ENCODE measurements at places on chromosomes 6 and 20.

DNA sequence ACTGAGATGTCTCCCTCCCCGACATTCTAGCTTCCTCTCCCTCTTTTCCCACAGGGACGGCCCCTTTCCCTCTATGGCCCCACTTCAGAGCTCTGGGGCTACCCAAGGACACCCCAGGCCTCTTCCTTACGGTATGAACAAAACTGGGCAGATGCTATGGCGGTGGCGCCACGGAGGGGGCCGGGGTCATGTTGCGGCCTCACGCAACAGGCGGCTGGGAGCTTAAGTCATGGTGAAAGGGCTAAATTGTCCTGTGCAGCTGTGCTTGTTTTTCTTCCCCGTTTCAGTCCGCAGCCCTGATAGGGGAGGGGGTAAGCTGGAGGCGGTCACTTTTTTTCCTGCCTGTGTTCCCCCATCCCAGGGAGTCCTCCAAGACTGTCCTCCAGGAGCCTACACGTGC lies 17.6 kb upstream of the KIAA1755 start:
- peak; percentile 90 for DNase-seq

GRCh38 chr6:128161263-128161662 lies 260.4 kb upstream of the THEMIS start:
- no peak for DNase-seq

DNA sequence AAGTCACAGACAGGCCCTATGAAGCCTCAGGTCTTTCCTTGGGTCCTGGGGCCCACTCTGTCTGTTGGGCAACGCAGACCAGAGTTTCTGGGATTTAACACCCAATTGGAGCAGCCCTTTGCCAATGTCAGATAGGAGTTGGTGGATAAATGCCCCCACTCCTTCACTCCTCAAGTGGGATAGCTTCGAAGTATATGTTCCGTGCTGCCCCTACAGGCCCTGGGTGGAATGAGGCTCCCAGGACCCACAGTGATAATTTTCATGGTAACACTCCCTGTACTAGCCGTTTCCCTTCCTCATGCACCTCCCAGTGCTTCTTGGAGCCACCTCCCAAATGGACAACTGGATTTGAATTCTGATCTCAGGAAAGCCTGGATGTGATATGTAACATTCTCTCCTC lies 145.4 kb downstream of the FOXA2 start:
- DNase-seq: no peak

- DNase-seq: no peak
Measured at GRCh38 chr20:34016736-34017135, 23.0 kb downstream of the RALY start.

DNA sequence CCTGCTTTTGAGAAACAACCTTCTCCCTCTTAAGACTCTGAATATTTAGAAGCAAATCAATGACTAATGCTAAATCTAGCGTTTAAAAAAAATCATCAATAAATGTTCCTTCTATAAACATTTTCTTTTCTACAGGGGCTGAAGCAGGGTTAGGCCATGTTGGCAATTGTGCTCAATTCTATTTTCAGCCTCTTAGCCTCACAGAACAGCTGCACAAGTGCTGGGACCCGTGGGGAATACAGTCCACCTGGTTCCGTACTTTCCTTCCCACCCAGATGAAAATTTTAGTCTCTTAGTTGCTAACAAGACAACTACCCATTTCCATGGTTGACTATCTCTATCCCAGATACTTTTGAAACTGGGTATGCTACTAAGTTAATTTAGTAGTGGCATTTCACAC lies 138.6 kb downstream of the RPS12 start:
- peak; percentile 95 for DNase-seq

DNA sequence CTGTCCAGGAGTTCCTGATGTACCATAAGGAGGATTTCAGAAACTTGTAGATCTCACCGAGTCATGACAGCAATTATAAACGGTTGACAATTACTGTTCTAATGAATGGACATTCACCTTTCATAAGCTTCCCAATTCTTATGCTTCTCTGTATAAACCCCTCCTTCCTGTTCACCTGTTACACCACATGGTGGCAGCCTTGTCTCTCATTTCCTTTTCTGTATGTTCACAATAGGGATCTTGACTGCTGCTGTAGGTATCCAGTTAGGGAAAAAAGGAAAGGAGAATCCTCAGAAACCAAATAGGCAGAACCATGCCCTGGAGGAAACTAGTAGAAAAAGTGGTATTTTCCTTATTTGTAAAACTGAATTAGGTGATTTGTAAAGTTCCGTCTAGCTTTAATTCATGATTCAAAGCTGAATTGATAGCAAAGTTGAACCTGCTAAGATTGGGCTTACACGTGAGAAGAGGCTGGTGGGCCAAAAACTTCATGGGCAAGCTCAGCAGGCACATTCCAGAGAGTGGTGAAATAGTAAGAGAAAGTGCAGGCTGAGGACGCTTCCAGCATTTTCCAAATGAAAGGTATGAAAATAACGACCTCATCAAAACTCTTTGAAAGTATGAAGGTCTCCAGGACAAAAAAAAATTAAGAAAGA lies 29.0 kb upstream of the TBPL1 start:
- DNase-seq: peak; percentile 89

- DNase-seq: no peak
Measured at GRCh38 chr6:15744818-15745402, 82.1 kb upstream of the DTNBP1 start.

DNA sequence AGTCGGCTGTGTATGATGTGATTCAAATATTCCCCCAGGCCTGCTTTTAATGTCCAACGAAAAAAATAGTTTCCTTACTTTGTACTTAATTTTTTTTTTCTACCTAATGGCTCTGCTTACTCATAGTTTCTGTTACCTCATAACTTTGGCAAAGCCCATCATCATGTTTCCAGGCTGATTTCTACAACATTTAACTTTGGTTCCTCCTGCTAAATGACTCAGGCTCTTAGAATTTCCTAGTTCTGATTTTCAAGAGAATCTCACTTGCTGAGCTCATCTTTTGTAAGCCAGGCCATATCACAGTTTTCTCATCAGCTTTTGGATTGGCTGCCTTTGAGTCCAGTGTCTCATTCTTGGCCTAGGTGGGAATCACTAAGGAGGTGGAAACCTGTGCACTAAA lies 323.1 kb downstream of the HDGFL1 start:
- peak; percentile 66 for DNase-seq

- no peak for DNase-seq
Measured at GRCh38 chr6:155578251-155578650, 122.6 kb upstream of the NOX3 start.

DNA sequence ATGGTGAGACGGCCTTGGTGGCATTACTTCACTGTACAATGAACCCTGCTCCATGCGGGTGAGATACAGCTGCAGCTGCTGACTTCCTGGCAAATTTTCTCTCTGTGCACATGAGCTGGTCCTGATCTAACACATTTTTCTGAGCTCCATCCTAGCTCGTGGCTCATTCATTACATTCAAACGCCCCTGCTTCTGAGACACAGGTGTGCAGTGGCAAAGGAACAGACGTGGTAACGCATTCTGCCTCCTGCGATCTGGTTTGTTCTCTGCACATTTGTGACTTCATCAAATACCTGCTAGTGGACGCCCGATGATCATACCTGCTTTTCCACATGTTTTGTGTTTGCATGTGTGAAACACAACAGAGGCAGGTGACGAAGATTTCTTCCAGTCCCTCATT lies 189.6 kb upstream of the PDE10A start:
- no peak for DNase-seq

- no peak for DNase-seq
Measured at GRCh38 chr6:85669735-85670194, 27.1 kb upstream of the SYNCRIP start.
